ENCODE measurements at places on chromosomes 16 and 17. TPM values are rescaled to one million over a fixed set of nuclear protein-coding genes. Genes with fewer than 3 reads are reported as not detected.

The TBC1D28 gene
- not detected for total RNA-seq

The ZDHHC1 gene
- total RNA-seq = 6.4 TPM

The PLA2G10 gene
- not detected for total RNA-seq

The TMED6 gene
- not detected for total RNA-seq

The SBK1 gene
- 0.13 TPM for total RNA-seq

The KCTD13 gene
- 4.2 TPM for total RNA-seq

The LGALS9B gene
- total RNA-seq = not detected

The FOXO3B gene
- total RNA-seq = 1.5 TPM

The FSCN2 gene
- total RNA-seq = 0.76 TPM

The ANKRD40CL gene
- not detected for total RNA-seq

The XYLT1 gene
- 1.0 TPM for total RNA-seq

The ACSF3 gene
- total RNA-seq = 19.1 TPM

The GRIN2A gene
- not detected for total RNA-seq

The HBZ gene
- not detected for total RNA-seq

The DNAH9 gene
- total RNA-seq = not detected

The PPP1R27 gene
- not detected for total RNA-seq

The KIF19 gene
- 1.8 TPM for total RNA-seq

The KRT20 gene
- not detected for total RNA-seq

The CDRT15 gene
- not detected for total RNA-seq

The FN3KRP gene
- total RNA-seq = 16.7 TPM

The TBC1D3K gene
- not detected for total RNA-seq

The MYH2 gene
- not detected for total RNA-seq

The RAD51D gene
- total RNA-seq = 7.7 TPM

The EVI2B gene
- total RNA-seq = 0.13 TPM

The SLC26A11 gene
- 9.5 TPM for total RNA-seq

The CSH1 gene
- total RNA-seq = not detected

The SLFN12L gene
- total RNA-seq = under 0.01 TPM

The SLC47A2 gene
- not detected for total RNA-seq

The TBC1D16 gene
- 29.1 TPM for total RNA-seq

The KCNJ18 gene
- total RNA-seq = not detected

The PIK3R5 gene
- not detected for total RNA-seq

The CCL17 gene
- not detected for total RNA-seq

The GCGR gene
- total RNA-seq = not detected

The NME2 gene
- 711 TPM for total RNA-seq

The TP53TG3C gene
- not detected for total RNA-seq

The NTN3 gene
- total RNA-seq = under 0.01 TPM

The TPSAB1 gene
- total RNA-seq = not detected

The BIRC5 gene
- total RNA-seq = 81.4 TPM

The C16orf95 gene
- total RNA-seq = 2.8 TPM

The FBXO39 gene
- total RNA-seq = 34.6 TPM

The TK1 gene
- 79.3 TPM for total RNA-seq

The CRHR1 gene
- not detected for total RNA-seq

The SERPINF2 gene
- total RNA-seq = not detected

The PLCD3 gene
- total RNA-seq = 13.0 TPM

The CDRT15L2 gene
- total RNA-seq = not detected

The SLC52A1 gene
- 0.25 TPM for total RNA-seq

The PTGES3L gene
- 0.13 TPM for total RNA-seq

The MYH1 gene
- total RNA-seq = not detected

The CA4 gene
- total RNA-seq = 2.3 TPM

The MMP2 gene
- total RNA-seq = 16.3 TPM

The CHMP1A gene
- total RNA-seq = 87.0 TPM

The TMEM220 gene
- 2.3 TPM for total RNA-seq

The SAMD14 gene
- 2.8 TPM for total RNA-seq

The CHST4 gene
- not detected for total RNA-seq

The EPX gene
- not detected for total RNA-seq
